ENCODE measurements at places on chromosomes 2 and 18. TPM values are rescaled to one million over a fixed set of nuclear protein-coding genes. Genes with fewer than 3 reads are reported as not detected.
A peak's percentile ranks its signal among the peaks of the same experiment; 100 is the strongest.

DNA sequence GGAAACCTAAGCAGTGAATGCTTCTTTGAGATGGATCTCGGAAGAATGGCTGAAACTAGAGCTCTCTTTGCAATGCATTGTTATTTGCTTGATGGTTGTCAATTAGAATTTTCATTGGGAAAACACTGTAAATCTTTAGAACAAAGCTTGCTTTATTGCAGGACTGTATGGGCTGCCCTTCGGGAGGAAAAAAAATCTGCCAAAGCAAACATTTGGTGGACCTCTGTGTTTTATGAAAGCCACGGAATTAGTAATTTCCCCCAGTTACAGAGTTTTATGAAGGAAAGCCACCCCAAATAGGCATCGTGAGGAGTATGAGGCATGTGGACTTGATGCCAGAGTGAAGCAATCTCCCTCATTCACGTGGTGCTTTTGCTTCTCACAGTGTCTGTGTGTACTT is 33.5 kb downstream of the RHBDD1 start:
- DNase-seq = no peak
- no peak overlapping the region for H3K4me3 ChIP-seq

- H3K27ac ChIP-seq = no peak overlapping the region
- peaks cover 8% of the 10 kb centered on the region for H3K4me1 ChIP-seq
- no peak overlapping the region for H3K4me3 ChIP-seq
- peaks cover 2% of the 10 kb centered on the region for H3K27me3 ChIP-seq
- no peak for DNase-seq
- no peaks in the 10 kb centered on the region for H3K36me3 ChIP-seq
Observed at GRCh38 chr2:229164545-229165249, 106.4 kb downstream of the PID1 start.

DNA sequence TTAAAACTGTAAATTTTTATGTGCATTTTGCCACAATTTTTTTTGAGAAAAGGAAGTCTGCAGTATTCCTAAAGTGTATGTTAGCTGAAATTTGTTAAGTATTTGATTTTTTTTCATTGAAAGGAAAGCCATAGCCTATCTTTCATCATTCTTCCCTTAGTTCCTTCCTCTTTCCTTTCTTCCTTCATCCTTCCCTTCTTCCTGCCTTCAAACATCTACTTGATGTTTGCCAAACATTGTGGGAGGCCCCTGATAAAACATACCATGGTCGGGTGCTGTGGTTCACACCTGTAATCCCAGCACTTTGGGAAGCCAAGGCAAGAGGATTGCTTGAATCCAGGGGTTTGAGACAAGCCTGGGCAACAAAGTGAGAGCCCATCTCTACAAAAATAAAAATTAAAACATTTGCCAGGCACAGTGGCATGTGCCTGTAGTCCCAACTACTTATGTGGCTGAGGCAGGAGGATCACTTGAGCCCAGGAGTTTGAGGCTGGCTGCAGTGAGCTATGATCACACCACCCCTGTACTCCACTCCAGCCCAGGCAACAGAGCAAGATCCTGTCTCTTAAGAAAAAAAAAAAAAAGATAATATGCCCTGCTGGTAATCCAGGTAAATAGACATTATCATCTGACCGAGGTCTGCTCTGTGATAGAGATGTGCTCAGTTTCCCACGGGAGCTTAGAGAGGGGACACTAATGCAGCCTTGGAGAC is 278.4 kb upstream of the STON1 start:
- DNase-seq = no peak
- peaks cover 14% of the 10 kb centered on the region for H3K4me1 ChIP-seq
- no peak overlapping the region for H3K4me3 ChIP-seq
- H3K27ac ChIP-seq = no peak overlapping the region

DNA sequence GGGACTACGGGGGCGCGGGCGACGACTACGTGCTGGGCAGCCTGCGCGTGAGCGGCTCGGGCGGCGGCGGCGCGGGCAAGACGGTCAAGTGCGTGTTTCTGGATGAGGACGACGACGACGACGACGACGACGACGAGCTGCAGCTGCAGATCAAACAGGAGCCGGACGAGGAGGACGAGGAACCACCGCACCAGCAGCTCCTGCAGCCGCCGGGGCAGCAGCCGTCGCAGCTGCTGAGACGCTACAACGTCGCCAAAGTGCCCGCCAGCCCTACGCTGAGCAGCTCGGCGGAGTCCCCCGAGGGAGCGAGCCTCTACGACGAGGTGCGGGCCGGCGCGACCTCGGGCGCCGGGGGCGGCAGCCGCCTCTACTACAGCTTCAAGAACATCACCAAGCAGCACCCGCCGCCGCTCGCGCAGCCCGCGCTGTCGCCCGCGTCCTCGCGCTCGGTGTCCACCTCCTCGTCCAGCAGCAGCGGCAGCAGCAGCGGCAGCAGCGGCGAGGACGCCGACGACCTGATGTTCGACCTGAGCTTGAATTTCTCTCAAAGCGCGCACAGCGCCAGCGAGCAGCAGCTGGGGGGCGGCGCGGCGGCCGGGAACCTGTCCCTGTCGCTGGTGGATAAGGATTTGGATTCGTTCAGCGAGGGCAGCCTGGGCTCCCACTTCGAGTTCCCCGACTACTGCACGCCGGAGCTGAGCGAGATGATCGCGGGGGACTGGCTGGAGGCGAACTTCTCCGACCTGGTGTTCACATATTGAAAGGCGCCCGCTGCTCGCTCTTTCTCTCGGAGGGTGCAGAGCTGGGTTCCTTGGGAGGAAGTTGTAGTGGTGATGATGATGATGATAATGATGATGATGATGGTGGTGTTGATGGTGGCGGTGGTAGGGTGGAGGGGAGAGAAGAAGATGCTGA is 1.4 kb downstream of the SOX11 start:
- H3K4me3 ChIP-seq = peak overlapping the region; percentile 97
- peak overlapping the region; percentile 100 for H3K27ac ChIP-seq
- H3K27me3 ChIP-seq = peaks cover 47% of the 10 kb centered on the region
- peaks cover 10% of the 10 kb centered on the region for H3K4me1 ChIP-seq
- peak; percentile 76 for DNase-seq

DNA sequence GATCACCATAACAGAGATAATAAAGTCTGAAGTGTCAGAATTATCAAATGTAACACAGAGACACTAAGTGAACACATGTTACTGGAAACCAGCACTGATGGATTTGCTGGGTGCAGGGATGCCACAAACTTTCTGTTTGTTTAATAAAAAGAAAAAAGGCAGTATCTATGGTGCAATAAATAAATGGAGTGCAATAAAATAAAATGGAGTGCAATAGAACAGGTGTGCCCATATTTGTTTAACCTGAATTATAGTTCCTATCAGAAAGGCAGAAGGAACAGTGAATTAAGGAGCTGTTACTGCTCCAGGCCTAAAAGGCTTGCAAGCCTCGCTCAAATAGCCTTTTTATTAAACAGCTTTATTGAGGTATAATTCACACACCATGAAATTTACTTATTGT is 81.0 kb upstream of the KIDINS220 start:
- H3K27me3 ChIP-seq = no peaks in the 10 kb centered on the region
- H3K36me3 ChIP-seq = peaks cover 7% of the 10 kb centered on the region
- no peaks in the 10 kb centered on the region for H3K4me1 ChIP-seq
- no peak overlapping the region for H3K27ac ChIP-seq

- H3K27ac ChIP-seq = no peak overlapping the region
- H3K36me3 ChIP-seq = no peaks in the 10 kb centered on the region
- no peak for DNase-seq
- no peaks in the 10 kb centered on the region for H3K27me3 ChIP-seq
- H3K4me3 ChIP-seq = no peak overlapping the region
Observed at GRCh38 chr18:42644729-42645131, 470.8 kb downstream of the RIT2 start.

The HOXD12 gene
- total RNA-seq = not detected

GRCh38 chr2:24986372-24986771 is 14.6 kb upstream of the DNAJC27 start:
- H3K27ac ChIP-seq = no peak overlapping the region
- no peak overlapping the region for H3K4me3 ChIP-seq
- H3K4me1 ChIP-seq = peaks cover 23% of the 10 kb centered on the region
- no peak for DNase-seq
- H3K27me3 ChIP-seq = peaks cover 3% of the 10 kb centered on the region

DNA sequence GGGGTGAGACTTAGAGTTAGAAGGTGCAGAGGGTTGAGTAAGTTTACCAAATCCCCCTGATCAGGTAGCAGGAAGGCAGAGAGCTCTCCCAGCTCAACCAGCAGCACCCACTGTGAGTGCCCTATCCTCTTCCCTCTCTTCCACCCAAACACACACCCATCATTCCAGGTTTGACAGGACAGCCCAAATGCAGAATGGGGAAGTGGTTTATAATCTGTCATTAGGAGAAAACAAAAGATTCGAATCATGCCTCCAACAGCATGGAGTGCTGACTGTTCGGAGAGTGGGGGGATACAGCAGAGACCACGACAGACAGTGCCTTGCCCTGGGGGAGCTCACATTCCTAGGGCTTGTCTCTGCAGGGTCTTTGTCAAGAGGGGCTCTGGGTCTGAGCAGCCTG is 11.7 kb downstream of the CXCR2 start:
- H3K27me3 ChIP-seq = peaks cover under 1% of the 10 kb centered on the region
- H3K27ac ChIP-seq = no peak overlapping the region
- no peaks in the 10 kb centered on the region for H3K4me1 ChIP-seq
- no peak for DNase-seq
- no peaks in the 10 kb centered on the region for H3K36me3 ChIP-seq

DNA sequence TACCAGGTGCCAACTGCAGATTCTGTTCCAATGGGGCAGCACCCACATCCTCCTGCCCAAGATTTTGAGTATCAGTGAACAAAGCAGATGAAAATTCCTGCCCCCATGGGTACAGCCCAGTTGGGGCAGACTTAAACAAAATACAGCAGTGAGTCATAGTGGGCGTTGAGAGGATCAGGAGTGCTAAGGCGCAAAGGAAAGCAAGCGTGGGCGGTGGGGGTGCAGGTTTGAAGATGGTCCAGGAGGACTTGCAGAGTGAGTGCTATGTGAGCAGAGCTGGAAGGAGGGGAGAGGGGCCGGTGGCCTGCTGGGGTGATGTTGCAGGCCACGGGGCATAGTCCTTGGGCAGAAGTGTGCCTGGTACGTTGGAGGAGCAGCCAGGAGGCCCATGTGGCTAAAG is 24.7 kb downstream of the STEAP3 start:
- peaks cover 8% of the 10 kb centered on the region for H3K36me3 ChIP-seq
- no peak overlapping the region for H3K27ac ChIP-seq
- DNase-seq = no peak
- peaks cover 5% of the 10 kb centered on the region for H3K4me1 ChIP-seq
- no peak overlapping the region for H3K4me3 ChIP-seq

DNA sequence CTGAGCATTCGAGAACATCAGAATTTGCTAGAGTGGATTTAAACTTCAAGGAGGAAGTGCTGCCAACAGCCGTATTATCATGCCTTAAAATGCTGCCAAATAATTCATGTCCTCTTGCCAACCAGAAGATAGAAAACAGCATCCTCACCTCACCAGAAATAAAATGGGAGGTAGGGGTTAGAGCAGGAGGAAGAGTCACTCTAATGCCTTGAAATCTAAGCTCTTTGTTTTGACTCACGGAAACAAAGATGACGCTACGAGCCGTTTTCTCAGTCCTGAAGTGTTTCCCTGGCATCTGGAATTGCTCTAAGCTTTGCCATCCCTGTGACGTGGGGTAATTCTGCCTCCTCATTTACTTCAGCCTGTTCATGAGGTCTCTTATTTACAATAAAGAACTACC is 97.1 kb downstream of the PRPF40A start:
- DNase-seq = no peak
- H3K4me1 ChIP-seq = no peaks in the 10 kb centered on the region
- peaks cover 12% of the 10 kb centered on the region for H3K36me3 ChIP-seq
- peaks cover 3% of the 10 kb centered on the region for H3K27me3 ChIP-seq

GRCh38 chr18:2963048-2963447 is 49.9 kb downstream of the LPIN2 start:
- H3K4me3 ChIP-seq = no peak overlapping the region
- no peaks in the 10 kb centered on the region for H3K36me3 ChIP-seq
- no peak for DNase-seq
- H3K27me3 ChIP-seq = no peaks in the 10 kb centered on the region

DNA sequence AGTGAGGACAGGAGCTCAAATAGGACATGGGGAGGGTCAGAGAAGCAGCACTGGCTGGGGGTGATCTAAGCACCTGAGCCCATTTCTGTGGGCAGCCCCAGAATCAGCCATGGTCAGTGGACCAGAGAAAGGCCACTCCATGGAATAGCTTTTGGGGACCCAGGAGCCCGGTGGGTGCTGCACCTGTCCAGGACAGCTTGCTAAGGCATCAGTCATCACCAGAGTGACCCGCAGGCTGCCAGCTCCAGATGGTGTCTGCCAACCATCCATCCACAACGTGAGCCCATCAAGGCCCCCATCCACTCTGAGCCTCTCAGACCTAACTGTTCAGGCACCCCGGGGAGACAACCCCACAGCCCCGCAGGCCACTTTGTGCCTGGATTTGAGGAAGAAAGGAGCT is 23.6 kb upstream of the COL6A3 start:
- peaks cover 6% of the 10 kb centered on the region for H3K27me3 ChIP-seq
- no peaks in the 10 kb centered on the region for H3K36me3 ChIP-seq
- no peaks in the 10 kb centered on the region for H3K4me1 ChIP-seq
- no peak overlapping the region for H3K27ac ChIP-seq
- no peak overlapping the region for H3K4me3 ChIP-seq
- DNase-seq = no peak

- peak overlapping the region; percentile 96 for H3K27ac ChIP-seq
- peaks cover 26% of the 10 kb centered on the region for H3K4me1 ChIP-seq
- peaks cover 3% of the 10 kb centered on the region for H3K27me3 ChIP-seq
- no peak for DNase-seq
- H3K4me3 ChIP-seq = peak overlapping the region; percentile 86
Observed at GRCh38 chr2:39435741-39436591, 1.1 kb downstream of the MAP4K3 start.

- H3K36me3 ChIP-seq = no peaks in the 10 kb centered on the region
- no peak overlapping the region for H3K4me3 ChIP-seq
- peaks cover 17% of the 10 kb centered on the region for H3K4me1 ChIP-seq
- no peak for DNase-seq
- peaks cover 2% of the 10 kb centered on the region for H3K27me3 ChIP-seq
Observed at GRCh38 chr2:37827455-37827854, 97.6 kb upstream of the RMDN2 start.

Data from glutamatergic neuron (in vitro differentiated cells).